ENCODE measurements at places on chromosomes 5 and 9.

DNA sequence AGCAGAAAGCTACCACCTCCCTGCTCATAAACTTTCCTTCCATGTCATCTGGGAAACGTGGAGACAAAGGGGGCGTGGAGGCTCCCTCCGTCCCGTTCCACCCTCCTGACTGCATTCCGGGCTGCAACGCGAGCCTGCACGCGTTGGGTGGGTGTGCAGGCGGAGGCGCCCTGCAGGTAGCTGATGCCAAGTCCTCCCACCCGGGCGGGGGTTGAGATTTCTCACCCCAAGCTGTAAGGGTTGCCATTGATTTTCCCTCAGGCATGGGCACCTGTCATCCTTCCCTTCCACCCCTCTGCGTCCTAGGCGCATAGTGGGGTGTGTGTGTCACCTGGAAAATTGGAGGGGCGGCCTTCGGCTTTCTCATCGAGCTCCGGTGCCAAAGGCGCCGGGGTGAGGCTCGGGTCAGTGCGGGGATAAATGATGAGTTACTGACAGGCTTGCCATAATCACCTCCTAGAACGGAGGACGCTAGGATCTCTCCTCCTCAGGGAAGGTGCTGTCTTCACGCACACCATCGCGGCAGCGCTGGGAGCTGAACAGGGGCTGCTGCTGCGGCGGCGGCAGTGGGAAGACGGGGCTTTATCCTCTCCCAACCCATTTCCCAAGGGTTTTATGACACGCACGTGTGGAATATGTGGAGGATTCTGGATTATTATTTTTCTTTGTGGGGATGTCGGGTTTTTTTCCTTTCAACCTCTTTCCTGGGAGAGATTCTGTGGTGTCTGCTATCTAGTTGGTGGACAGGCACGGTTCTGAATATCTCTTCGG lies 973 bp downstream of the PLPPR1 start:
- DNase-seq: peak; percentile 50

GRCh38 chr9:84228130-84228720 lies 112.3 kb downstream of the SLC28A3 start:
- DNase-seq: no peak

DNA sequence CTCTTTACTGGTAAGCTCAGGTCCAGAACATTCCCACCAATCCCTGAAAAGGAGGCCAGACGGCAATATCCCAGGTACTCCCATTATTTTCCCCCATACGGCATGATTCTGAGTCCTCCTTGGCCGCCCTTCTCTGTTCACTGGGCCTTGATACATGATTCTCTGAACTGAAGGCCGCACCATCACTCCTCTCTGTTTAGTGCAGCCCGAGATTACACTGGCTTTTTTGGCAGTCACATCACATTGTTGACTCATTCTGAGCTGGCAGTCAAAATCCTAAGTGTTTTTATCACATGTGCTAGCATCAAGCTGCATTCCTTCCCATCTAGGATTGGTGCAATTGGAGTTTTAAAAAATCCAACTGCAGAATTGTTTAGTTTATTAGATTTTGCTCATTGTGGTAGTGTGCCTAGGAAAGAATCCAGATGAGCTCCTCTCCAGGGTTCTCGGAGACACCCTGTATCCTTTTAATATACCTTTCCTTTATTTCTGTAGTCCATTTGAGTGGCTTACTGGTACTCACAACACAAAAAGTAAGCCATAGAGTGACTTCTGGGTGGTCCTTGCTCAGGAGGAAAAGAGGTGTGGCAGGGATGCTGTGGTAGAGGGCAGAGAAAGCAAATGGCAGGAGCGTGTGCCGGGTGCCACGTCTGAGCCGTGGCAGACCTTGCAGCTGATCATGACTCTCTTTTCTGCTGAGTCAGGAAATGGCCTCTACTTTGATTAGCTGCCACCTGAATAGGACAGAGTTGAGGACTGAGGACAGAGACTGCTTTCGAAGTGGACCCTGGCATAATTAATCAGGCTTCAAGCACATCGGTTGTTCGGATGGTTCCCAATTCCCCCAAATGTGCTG lies 121.1 kb upstream of the IL12B start:
- no peak for DNase-seq

DNA sequence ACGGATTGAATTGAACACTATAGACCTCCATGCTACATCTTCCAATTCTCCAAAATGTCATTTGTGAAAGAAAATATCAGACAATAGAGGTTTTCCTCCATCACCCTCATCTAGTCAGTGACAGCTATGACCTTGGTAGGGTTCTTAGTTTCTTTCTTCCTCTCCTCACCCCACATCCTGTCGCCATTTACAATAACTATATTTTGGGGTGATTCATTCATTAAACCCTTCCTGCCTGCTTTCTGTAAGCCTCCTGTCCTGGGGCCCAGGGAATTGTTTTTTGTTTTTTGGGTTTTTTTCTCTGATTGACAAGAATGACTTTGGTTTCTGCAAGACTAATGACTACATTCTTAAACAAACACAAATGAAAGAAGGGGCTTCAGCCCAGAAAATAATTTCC lies 82.6 kb downstream of the PRELID2 start:
- no peak for DNase-seq

DNA sequence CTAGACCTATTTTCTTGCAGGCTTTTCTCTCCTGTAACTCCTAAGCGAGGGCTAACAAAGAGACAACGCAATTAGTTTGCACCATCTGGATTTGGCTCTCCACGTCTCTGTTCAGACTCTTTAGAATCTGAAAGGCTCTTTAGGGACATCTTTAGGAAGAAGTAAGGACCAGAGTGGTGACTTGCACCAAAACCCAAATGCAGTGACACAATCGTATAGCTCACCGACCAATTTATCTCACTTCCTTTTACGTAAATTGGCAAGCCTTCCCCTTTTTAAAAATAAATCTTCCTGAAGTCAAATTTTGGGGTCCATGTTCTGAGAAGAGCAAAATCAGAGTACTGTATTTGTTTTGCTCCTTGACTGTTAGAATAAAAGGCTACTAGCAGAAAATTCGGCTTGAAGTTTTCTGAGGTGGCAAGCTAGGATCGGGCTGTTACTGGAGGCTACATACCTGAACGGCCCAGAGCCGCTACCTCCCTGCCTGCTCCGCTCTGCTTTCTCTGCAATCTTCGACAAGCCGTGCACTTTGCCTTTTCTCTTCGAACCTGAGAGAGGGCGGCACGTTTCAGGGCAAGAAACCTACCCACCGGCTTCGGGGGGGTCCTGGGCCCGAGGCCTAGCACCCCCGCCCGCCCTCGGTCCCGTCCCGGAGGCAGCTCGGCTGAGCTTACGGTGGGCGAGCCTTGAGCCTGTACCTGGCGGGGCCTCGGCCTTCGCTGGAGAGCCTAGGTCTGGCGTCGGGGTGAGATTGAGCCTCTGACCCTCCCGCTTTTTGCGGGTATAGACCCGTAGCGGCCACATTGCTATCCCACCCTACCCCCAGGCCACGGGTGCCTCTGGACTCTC lies 537 bp downstream of the MEIKIN start:
- no peak for DNase-seq

DNA sequence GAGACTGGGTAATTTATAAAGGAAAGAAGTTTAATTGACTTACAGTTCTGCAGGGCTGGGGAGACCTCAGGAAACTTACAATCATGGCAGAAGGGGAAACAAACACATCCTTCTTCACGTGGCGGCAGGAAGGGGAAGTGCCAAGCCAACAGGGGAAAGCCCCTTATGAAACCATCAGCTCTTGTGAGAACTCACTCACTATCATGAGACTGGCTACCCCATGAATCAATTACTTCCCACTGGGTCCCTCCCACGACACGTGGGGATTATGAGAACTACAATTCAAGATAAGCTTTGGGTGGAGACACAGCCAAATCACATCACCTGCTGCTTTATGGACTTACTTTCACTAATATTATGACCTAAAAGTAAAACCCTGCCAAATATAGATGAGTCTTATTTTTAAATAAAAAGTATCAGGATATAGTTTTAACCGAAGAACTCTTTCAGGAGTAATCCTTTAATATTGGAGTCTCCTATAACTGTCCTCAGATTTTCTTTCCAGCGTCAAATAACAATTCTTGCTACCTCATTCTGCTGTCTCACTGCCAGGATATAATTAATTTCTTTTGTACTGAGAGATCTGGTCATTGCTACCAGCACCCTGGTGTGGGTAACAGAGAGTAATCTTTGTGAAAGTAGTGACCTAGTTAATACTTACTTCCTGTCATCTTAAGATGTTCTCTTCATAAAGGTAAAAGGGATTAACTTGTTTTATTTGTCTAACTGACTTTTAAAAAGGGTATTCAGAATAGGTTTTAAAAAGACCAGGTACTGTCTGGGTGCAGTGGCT lies 68.6 kb downstream of the NLN start:
- peak; percentile 12 for DNase-seq

GRCh38 chr5:10801931-10802666 lies 41.1 kb upstream of the DAP start:
- DNase-seq: peak; percentile 9

GRCh38 chr9:104700306-104700705 lies 6.0 kb downstream of the OR13D1 start:
- DNase-seq: no peak

DNA sequence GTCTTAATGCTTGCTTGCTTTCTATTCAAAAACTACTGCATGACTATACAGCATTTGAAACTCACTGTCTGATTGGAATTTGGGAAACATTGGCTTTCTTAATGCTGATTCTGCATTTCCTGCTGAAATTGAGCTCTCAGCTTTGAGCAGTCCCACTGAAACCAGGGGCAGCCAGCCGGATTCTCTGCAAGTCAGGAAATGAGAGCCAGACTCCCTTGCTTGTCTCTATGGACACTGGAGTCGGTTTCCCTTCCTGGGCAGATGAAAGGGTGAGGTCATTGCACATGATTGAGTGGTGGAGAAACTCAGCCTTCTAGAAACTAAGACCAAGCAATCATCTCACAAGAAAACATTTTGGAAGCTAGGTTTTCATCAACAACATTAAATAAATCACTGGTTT lies 119.7 kb upstream of the SPATA31C2 start:
- no peak for DNase-seq

- DNase-seq: no peak
Measured at GRCh38 chr9:18981476-18982261, 51.3 kb downstream of the SAXO1 start.

GRCh38 chr5:155897761-155898160 lies 429.2 kb upstream of the SGCD start:
- DNase-seq: no peak

GRCh38 chr5:78505860-78506259 lies 142.7 kb downstream of the LHFPL2 start:
- DNase-seq: no peak

- no peak for DNase-seq
Measured at GRCh38 chr5:39231705-39232525, 12.6 kb upstream of the FYB1 start.

- peak; percentile 70 for DNase-seq
Measured at GRCh38 chr9:18826248-18826647, 206.8 kb downstream of the SAXO1 start.

GRCh38 chr5:136052692-136053335 lies 24.0 kb downstream of the TGFBI start:
- DNase-seq: no peak

DNA sequence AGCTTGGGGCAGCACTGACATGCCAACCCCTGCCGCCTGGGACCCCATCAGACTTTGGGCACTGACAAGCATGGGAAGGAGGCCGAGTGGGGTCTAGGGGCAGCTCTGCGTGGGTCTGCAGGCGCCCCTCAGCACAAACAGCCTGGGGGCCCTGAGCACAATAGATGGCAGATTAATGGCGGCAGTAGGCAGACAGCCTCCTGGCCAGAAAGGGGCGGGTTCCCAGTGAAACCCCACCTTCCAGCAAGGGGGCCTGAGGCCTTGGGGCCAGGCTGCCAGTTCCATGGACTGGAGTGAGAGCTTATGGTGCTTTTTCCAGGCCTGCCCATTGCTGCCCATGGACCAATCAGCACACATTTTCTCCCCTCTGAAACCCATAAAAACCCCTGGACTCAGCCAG lies 2031.2 kb downstream of the EFNA5 start:
- DNase-seq: no peak

- DNase-seq: no peak
Measured at GRCh38 chr5:114418176-114419066, 56.6 kb downstream of the KCNN2 start.

GRCh38 chr5:168988699-168989098 lies 312.2 kb downstream of the SLIT3 start:
- DNase-seq: no peak

DNA sequence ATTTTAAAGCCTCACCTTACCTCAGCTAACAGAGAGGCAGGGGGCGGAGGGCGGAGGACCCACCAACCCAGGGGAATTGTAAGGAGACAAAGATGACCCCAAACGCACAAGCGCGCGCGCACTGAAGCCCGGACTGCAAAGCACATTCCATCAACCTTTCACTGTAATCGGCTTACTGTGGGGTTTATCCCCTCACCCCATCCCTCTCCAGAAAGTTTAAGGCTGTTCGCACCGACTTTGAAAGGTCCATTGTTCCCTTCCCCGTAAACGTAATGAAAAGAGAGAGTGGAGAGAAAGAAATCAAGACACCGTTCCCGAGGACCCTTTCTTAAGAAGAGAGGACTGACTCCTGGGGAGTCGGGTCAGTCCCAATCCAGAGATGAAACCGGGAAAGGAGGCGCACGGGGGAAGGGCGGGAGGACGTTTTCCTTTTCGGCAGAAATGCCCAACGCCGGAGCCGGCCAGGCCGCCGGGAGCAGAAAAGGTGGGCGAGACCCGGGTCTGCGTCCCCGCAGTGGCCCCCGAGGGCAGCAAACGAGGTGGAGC lies 464 bp downstream of the CEMIP2 start:
- peak; percentile 89 for DNase-seq

DNA sequence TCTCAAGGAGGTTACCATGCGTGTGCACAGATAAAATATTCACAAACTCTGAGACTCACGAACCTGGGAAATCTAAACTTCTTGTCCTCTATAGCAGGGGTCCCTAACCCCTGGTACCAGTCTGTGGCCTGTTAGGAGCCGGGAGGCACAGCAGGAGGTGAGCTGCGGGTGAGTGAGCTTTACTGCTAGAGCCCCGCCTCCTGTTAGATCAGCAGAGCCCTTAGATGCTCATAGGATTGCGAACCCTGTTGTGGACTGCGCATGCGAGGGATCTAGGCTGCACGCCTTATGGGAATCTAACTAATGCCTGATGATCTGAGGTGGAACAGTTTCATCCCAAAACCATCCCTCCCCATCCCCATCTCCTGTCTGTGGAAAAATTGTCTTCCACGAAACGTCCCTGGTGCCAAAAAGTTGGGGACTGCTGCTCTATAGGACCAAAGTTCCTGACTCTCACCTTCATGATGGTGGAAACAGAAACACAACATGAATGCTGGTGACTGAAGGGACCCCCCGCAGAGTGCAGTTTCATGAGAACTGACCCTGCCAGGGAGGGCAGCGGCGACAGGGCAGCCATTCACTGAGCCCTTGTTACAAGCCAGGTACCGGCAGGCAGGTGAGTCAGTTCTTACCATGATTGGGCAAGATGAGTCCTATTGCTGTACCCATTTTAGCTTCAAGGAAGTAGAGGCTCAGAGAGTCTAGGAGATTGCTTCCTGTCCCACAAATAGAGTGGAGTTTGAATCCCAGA lies 181.9 kb downstream of the RGS3 start:
- peak; percentile 37 for DNase-seq

- DNase-seq: no peak
Measured at GRCh38 chr5:159040181-159040580, 59.5 kb downstream of the EBF1 start.

- no peak for DNase-seq
Measured at GRCh38 chr9:6794936-6795335, 37.2 kb downstream of the KDM4C start.
